Activated CD4-positive, alpha-beta T cell treated with anti-CD3 and anti-CD28 coated beads for 4 hours (primary cell): ENCODE measurements at places on chromosomes 11 and 22.

DNA sequence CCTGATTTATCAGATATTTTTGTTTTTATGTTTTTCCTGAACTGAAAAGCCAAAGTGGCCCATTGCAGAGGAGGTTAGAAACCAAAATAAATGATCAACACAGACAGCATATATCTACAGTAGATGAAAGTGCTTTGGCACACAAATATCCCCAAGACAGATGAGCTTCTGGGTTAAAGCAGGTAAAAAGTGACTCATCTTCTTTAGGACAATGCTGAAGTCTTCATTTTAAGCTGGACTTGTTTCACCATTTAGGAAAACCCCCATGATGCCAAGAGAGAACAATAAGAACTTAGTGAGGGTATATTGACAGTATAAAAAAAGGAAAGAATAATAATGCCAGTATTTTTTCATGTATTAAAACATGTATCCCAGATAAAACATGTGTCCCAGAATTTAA lies 100.8 kb upstream of the OR9G4 start:
- DNase-seq = no peak

DNA sequence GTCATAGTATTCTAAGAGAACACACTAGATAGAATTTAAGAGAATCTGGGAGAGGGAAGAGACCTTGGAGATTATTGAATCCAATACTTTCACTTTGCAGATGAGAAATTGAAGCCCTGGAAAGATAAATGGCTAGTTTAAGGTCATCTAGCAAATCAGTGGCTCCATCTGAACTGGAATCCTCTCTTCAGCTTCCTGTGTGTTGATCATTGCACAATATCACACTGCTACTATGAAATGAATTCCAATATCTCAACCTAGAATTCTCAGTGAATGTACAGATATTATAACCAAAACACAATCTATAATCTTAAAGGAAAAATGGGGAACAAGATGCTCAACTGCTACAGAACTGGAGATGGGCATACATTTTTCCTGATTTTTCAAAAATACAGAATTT lies 44.1 kb downstream of the DCUN1D5 start:
- DNase-seq = no peak

GRCh38 chr11:117752721-117753237 lies 44.2 kb downstream of the DSCAML1 start:
- no peak for DNase-seq

GRCh38 chr11:128884703-128885338 lies 6.3 kb upstream of the KCNJ5 start:
- peak; percentile 58 for DNase-seq

- no peak for DNase-seq
Measured at GRCh38 chr11:17585911-17586695, 39.0 kb downstream of the OTOG start.

- DNase-seq = no peak
Measured at GRCh38 chr22:19503869-19504268, 20.3 kb downstream of the CLDN5 start.

- no peak for DNase-seq
Measured at GRCh38 chr11:8925711-8926110, 7.0 kb downstream of the C11orf16 start.

- DNase-seq = no peak
Measured at GRCh38 chr11:32210556-32210955, 119.7 kb downstream of the RCN1 start.

DNA sequence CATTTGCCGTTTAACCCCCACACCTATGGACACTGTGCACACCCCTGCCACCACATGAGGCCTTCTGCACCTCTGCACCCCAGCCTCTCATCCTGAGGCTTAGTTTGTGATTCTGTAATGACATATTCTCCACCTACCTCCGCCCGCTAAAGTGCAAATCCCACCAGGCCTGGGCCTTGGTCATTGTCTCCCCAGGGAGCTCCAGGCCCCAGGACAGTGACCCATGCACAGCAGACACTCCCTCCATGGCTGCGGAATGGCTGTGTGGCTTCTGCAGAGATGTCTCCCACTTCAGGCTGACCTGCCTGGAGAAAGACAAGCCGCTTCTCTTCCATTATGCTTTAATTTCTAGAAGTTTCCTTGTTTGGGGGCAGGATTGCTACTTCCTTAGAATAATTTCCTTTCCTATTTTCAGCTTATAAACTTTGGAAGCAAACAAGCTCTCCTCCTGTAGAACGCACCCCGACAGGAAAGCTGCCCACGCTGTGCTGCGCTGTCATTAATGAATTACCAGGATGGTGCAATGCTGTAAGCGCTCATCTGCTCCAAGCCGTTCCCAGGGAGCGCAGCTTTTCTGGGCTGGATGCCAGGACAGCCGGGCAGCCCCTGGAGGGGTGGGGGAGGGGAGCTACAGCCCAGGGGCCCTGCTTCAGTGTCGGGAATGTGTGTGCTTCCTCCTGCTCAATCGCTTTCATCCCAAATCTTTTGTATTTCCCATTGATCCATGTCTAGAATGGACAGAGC lies 618.0 kb downstream of the BRD1 start:
- DNase-seq = no peak

GRCh38 chr11:74736031-74736430 lies 4.8 kb upstream of the CHRDL2 start:
- DNase-seq = no peak

DNA sequence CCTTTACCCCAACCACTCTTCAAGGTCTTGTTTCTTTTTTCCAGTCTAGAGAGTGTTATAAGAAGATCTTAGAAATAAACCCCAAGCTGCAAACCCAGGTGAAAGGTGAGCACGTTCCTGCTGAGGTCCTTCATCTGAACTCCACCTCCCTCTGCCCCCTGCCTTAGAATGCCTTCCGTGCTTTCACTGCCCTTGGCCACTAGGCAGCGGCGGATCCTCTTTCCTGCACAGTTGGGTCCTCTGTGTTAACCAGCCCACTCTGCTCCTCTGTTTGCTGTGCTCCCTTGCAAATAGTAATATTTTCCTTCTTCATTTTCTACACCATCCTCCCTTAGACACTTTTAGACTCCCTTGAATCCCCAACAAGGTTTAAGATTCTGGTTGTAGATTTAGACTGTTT lies 24.3 kb downstream of the TTC12 start:
- no peak for DNase-seq

DNA sequence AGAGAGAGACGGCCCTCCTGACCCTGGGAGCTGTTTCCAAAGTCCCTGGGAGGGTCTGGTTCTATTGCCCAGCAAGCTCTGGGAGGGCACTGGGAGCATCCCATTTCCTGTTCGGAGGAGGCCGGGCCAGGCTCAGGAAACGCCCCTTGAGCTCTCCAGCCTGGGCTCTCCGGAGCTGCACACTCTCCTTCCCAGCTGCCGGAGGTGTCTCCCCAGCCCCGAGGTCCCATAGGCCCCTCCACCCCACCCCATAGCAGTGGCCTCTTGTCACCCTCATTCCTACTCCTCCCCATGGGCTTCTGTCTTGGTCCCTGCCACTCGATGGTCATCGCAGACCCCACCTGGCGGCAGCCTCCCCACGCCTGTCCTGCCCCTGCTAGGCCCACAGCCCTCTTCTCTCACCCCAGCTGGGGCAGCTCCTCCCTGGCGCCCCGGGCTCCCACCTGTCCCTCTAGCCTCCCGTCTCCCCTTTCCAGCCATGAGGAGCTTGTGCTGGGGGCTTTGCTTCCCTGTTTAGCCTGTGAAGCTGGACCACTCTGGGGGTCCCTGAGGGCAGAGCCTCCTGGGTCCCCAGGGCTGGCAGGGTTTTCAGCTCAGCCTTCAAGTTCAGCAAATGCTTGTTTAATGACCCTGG lies 2.8 kb downstream of the TSPAN32 start:
- DNase-seq = no peak

GRCh38 chr22:27809700-27810608 lies 8.4 kb upstream of the MN1 start:
- DNase-seq = no peak

DNA sequence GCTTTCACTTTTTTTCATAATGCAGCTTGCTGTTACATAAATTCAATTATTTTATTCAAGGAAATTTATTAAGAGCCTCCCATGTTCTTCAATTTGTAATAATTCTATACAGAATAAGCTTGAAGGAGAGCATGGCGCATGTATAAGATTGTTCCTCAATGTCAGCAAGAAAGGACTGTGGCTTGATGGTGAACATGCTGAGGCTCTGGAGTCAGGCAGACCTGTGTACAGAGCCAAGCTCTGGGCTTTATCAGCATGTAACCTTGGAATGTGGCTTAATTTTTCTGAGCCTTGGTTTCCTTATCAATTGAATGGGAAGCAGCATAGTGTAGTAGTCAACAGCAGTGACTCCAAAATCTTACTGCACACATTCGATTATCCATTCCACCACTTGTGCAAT lies 92.4 kb downstream of the JRKL start:
- DNase-seq = no peak

DNA sequence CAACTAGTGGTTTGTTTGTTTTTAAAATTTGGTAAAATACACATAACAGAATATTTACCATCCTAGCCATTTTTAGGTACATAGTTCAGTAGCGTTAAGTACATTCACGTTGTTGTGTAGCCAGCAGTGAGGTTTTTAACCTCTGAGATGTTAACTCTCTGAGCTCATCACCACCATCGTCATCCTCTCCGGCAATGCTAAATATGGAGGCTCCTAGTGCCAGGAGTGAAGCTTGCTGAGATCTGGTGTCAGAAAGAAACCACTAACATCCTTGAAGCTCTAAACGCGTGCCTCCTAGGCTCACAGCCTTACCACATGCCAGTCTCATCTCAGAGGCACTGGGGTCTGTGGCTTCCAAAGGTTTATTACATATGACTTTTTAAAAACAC lies 330.2 kb upstream of the B3GAT1 start:
- DNase-seq = no peak

DNA sequence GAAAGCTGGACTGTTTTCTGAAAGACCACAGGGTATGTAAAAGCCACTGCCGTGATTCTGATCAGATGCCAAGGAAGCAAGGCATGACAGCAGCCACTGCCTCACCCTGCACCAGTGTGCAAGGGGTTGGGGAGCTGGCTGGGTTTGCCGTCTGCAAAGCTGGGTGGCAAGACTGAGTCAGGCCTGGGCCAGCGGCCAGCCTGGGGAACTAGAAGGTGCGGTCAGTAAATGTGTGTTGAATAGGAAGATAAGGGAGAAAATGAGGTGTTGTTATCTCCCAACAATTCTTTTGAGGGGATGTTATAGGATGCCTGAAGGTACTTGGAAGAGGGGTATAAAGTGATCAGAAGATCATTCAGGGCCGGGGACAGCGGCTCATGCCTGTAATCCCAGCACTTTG lies 8.0 kb downstream of the VSTM5 start:
- no peak for DNase-seq

GRCh38 chr22:43993072-43993760 lies 30.9 kb upstream of the PARVB start:
- DNase-seq = peak; percentile 31

DNA sequence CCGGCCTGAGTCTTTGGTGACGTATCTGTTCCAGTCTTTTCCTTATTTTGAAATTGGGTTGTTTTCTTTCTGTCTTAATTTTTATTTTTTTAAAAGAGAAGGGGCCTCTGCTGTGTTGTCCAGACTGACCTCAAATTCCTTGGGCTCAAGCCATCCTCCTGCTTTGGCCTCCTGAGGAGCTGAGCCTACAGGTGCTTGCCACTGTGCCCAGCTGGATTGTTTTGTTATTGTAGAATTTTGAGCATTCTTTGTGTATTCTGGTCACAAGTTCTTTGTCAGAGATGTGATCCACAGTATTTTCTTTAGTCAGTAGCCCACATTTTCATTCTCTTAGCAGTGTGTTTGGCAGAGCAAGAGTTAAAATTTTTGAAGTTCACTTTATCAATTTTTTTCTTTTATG lies 100.1 kb downstream of the ATXN10 start:
- DNase-seq = no peak

- no peak for DNase-seq
Measured at GRCh38 chr22:50525858-50526107, 385 bp upstream of the SCO2 start.

DNA sequence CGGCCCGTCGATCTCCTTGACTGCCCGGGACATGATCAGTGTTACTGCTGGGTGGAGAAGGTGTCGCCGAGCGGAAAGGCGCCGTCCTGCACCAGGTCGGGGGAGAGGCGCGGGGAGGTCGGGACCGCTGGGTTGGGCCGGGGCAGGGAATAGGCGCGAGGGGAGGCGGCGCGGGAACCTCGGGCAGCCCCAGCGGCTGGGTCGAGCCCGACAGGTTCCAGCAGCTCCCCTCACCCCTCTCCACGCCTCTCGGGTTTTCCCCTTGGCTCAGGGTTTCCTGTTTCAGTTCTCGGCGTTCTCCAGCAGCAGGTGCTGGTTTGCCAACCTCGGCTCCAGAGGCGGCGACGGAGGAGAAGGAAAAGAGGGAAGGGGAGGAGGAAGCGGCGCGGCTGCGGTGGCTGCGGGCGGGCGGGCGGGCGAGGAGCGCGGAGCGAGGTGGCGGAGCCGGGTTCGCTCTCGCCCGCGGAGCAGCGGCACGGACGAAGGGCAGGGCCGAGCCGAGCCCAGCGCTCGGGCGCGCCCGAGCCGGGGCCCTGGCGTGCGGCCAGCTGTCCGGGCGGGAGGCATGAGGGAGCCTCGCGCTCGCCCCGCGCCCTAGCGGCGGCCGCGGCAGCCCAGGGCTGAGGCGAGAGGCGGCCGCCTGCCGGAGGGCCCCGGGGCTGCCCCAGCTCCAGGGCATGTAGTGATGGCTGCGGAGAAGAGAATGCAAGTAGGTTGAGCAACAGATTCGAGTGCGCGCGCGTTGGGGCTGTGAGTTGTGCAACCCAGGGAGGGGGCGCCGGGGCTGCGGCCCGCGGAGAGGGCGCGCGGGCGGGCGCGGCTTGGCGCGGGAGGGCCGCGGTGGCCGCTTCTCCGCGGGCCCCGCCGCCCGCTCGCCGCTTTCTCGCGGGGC lies at the start of gene ZC3H12C:
ZC3H12C (plus strand) TSS at position 878 of the 892 bp plus-strand sequence. CDS start 20 bp downstream, outside the sequence.
- no peak for DNase-seq

GRCh38 chr11:23846902-23847422 lies 649.9 kb upstream of the LUZP2 start:
- DNase-seq = no peak

DNA sequence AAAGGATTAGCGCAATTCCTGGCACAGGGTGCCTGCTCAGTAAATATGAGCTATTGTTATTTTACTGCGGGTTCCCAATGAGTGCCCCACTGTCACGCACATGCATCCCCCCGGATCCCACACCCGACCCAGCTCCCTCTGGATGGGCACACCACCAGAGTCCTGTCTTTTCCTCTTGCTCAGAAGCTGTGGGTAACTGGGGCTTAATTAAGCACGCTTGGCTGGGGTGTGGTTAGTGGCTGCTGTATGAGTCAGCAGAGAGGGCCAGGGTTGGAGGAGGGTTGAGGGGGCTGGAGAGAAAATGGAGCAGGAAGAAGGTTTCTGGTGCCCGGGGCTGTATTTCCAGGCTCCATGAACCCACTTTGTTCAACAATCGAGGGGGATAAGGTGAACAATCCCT lies 30.3 kb upstream of the NECTIN1 start:
- no peak for DNase-seq

GRCh38 chr11:134022748-134023147 lies 46.1 kb upstream of the JAM3 start:
- no peak for DNase-seq
